Panc1 (cell line): ENCODE measurements at places on chromosomes 1 and 21. TPM values are rescaled to one million over a fixed set of nuclear protein-coding genes. Genes with fewer than 3 reads are reported as not detected.
A peak's percentile ranks its signal among the peaks of the same experiment; 100 is the strongest.

Gene OR10J1
- not detected for total RNA-seq

Gene ASCL5
- not detected for total RNA-seq

Gene NBPF6
- total RNA-seq = not detected

Gene IVL
- total RNA-seq = not detected

Gene SLC6A9
- total RNA-seq = 9.2 TPM

Gene ETNK2
- total RNA-seq = 6.7 TPM

Gene CRP
- 0.90 TPM for total RNA-seq

Gene CSF3R
- total RNA-seq = 0.31 TPM

- no peaks in the 10 kb centered on the region for H3K36me3 ChIP-seq
- H3K4me1 ChIP-seq = no peaks in the 10 kb centered on the region
- H3K27ac ChIP-seq = no peak overlapping the region
- no peaks in the 10 kb centered on the region for H3K27me3 ChIP-seq
- no peak overlapping the region for H3K4me3 ChIP-seq
Measured at GRCh38 chr1:54004481-54005049, 13.4 kb downstream of the LDLRAD1 start.

DNA sequence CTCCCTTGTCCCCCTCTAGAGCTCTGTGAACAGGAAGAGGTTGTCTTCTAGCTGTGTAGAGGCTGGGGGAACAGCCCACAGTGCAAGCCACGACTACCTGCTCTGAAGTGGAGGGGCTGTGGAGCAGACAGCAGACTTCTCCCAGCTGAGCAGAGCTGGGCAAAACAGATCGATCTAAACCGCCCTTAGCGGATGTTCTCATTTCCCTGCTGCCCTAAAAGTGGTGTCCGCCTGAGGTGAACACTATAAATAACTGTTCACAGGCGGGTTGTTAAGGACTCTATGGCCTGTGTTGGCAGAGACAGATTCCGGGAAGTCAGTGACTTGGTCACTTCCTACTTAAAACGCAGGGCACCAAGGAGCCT, 203.2 kb downstream of the RHOU start:
- no peaks in the 10 kb centered on the region for H3K36me3 ChIP-seq
- no peak for DNase-seq
- H3K27ac ChIP-seq = no peak overlapping the region
- no peaks in the 10 kb centered on the region for H3K27me3 ChIP-seq
- no peak overlapping the region for H3K4me3 ChIP-seq

DNA sequence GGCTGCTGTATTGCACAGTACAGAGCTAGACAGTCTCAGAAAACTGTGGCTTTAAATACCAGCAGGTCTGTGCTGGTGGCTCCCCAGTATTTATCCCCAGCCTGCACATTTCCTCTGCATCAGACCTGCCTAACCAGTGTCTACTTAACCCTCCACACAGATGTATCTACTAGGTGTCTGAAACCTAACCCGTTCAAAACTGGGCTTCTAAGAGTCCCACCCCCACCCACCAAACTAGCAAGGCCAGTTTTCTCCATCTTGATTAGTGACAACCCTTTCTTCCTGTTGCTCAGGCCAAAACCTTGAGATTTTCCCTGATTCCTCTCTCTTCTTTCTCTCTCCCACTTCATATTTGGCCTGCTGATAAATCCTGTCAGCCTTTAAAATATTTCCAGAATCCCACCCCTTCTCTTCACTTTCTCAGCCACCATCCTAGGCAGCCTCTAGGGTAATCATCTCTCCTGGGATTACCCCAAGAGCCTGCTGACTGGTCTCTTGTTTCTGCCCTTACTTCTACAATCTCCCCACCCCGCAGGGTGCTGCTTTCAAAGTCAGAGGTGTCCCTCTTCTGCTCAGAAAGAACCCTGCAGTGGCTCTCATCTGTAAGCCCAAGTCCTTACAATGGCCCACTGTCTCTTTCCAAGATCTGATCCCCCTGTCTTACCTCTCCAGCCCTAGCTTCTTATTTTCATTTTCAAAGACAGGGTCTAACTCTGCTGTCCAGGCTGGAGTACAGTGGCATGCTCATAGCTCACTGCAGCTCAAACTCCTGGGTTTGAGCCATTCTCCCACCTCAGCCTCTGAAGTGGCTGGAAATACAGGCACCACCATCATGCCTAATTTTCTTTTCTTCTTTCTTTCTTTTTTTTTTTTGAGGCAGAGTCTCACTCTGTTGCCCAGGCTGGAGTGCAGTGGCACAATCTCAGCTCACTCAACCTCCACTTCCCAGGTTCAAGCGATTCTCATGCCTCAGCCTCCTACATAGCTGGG, 45.2 kb downstream of the H3-3A start:
- no peaks in the 10 kb centered on the region for H3K36me3 ChIP-seq
- no peak overlapping the region for H3K4me3 ChIP-seq
- H3K4me1 ChIP-seq = peaks cover 13% of the 10 kb centered on the region
- no peaks in the 10 kb centered on the region for H3K27me3 ChIP-seq
- DNase-seq = no peak
- no peak overlapping the region for H3K27ac ChIP-seq

DNA sequence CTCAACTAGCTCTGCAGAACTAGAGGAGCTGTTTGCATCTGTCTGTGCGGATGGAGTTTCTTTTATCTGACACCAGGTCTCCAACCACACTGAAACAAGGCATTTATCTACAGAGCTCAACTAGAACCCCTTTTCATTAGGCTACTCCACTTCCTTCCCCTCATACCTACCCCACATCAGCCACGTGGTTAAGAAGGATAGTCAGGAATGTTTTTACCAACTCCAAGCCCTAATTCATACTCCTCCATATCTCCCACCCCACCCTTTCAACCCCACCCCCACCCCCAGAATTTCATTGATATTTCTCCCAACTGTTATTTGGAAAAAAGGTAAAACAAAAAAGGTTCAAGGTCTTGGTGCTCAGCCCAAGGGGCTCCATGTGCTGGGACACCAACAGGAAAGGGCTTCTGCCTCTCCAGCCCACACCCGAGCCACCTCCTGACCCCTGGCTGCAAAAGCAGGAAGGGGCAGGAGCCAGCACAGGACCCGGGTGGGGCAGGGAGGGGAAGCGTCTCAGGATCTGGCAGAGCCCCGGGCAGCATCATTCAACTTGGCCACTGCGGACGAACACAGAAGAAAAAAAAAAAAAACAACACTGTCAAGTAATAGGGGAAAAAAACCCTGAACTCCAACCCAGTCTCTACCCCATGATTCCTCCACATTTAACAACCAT, 7.0 kb downstream of the ENSA start:
- H3K36me3 ChIP-seq = peaks cover 42% of the 10 kb centered on the region
- H3K4me3 ChIP-seq = no peak overlapping the region
- peak overlapping the region; percentile 41; the same call in 1 of the 2 replicates for H3K27ac ChIP-seq

GRCh38 chr1:17629460-17629859, 90.0 kb downstream of the ARHGEF10L start:
- no peak overlapping the region for H3K4me3 ChIP-seq
- no peak overlapping the region for H3K27ac ChIP-seq
- no peaks in the 10 kb centered on the region for H3K36me3 ChIP-seq
- H3K27me3 ChIP-seq = no peaks in the 10 kb centered on the region

GRCh38 chr1:176612791-176613190, 149.8 kb downstream of the PAPPA2 start:
- H3K36me3 ChIP-seq = no peaks in the 10 kb centered on the region
- H3K4me3 ChIP-seq = no peak overlapping the region
- no peaks in the 10 kb centered on the region for H3K27me3 ChIP-seq
- no peaks in the 10 kb centered on the region for H3K4me1 ChIP-seq

DNA sequence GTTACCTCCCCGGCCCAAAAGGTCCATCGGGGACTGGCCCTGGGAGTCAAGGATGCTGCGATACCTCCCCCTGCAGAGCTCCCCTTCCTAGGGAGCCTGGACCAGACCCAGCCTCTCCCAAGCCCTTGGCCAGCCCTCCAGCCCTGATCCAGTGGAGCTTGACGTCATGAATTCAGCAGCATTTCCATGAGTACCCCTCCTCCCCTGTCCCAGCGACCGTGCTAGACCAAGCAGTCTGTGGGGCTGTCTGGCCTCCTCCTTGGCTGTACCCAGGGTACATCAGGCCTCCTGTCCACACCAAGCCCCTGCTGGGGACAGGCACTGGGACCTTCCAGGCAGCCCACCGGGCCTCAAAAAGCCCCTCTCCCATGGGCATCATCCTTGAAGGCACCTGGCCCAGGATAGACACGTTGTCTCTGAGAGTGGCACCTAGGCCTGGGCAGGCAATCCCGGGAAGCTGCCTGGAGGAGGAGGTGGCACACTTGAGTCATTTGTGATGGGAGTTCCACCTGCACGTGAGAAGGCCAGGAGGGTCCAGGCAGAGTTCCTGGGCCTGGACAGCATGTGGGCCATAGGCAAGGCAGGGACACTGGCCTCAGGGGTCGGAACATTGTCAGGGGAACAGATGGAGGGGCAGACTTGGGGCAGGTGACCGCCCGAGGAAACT, 46.4 kb downstream of the WNT9A start:
- no peak overlapping the region for H3K27ac ChIP-seq
- peaks cover 2% of the 10 kb centered on the region for H3K4me1 ChIP-seq
- H3K36me3 ChIP-seq = no peaks in the 10 kb centered on the region
- no peaks in the 10 kb centered on the region for H3K27me3 ChIP-seq
- H3K4me3 ChIP-seq = no peak overlapping the region
- no peak for DNase-seq

- no peak overlapping the region for H3K4me3 ChIP-seq
- H3K27me3 ChIP-seq = 0 out of 2 replicates have a peak, but pooled peaks cover 2% of the 10 kb centered on the region
- H3K4me1 ChIP-seq = no peaks in the 10 kb centered on the region
Measured at GRCh38 chr1:203099805-203100515, 14.1 kb upstream of the MYOG start.

GRCh38 chr1:25813734-25814471, 5.9 kb upstream of the MTFR1L start:
- no peak overlapping the region for H3K4me3 ChIP-seq
- peaks cover 12% of the 10 kb centered on the region for H3K4me1 ChIP-seq
- DNase-seq = no peak
- H3K36me3 ChIP-seq = no peaks in the 10 kb centered on the region

DNA sequence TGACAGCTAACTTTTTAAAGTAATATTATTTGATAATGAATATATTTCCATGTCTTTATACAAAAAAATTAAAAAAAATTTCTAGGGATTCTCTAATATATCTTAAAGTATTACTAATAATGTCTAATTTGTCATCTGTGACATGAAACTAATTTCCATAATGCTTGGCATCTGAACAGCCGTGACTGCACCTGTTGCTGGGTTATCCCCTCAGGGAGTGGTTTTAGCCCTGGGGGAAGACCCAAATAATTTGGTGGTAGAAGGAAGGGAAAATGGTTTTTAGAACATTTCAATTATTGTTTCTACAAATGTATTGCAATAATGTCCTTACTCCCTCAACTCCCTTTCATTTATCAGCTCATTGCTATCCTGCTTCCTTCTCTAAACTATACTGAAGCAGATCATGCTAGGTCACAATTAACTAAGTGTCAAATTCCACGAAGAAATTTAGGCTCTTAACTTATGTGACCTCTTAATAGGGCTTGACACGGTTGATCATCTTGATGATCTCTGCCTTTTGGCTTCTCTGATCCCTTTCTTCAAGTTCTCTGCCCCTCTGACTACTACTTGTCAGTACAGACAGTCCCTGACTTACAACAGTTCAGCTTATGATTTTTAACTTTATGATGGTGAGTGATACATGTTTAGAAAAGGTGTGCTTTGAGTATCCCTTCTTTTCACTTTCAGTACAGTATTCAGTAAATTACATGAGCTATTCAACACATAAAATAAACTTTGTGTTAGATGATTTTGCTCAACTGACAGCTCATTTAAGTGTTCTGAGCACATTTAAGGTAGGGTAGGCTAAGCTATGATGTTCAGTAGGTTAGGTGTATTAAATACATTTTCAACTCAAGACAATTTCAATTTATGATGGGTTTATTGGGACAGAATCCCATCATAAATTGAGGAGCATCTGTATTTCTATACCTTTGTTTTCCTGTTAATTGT, 26.4 kb upstream of the DPH5 start:
- no peaks in the 10 kb centered on the region for H3K27me3 ChIP-seq
- H3K36me3 ChIP-seq = no peaks in the 10 kb centered on the region
- H3K4me1 ChIP-seq = no peaks in the 10 kb centered on the region

- no peak overlapping the region for H3K4me3 ChIP-seq
- H3K27me3 ChIP-seq = no peaks in the 10 kb centered on the region
- peak overlapping the region; percentile 6; the same call in 1 of the 2 replicates for H3K27ac ChIP-seq
- no peaks in the 10 kb centered on the region for H3K36me3 ChIP-seq
- DNase-seq = no peak
Measured at GRCh38 chr1:26686795-26687194, 9.0 kb upstream of the ARID1A start.

- H3K4me1 ChIP-seq = peaks cover 3% of the 10 kb centered on the region
- H3K27me3 ChIP-seq = peaks cover 40% of the 10 kb centered on the region
- DNase-seq = no peak
- H3K36me3 ChIP-seq = no peaks in the 10 kb centered on the region
- no peak overlapping the region for H3K27ac ChIP-seq
- H3K4me3 ChIP-seq = no peak overlapping the region
Measured at GRCh38 chr1:14602136-14602535, 3.7 kb downstream of the KAZN start.

- no peak overlapping the region for H3K27ac ChIP-seq
- no peak for DNase-seq
- no peaks in the 10 kb centered on the region for H3K27me3 ChIP-seq
- H3K4me3 ChIP-seq = no peak overlapping the region
- no peaks in the 10 kb centered on the region for H3K4me1 ChIP-seq
Measured at GRCh38 chr1:226903819-226904716, 33.7 kb downstream of the PSEN2 start.

- H3K4me3 ChIP-seq = no peak overlapping the region
- DNase-seq = no peak
- peaks cover 23% of the 10 kb centered on the region for H3K4me1 ChIP-seq
- no peaks in the 10 kb centered on the region for H3K36me3 ChIP-seq
Measured at GRCh38 chr1:32984455-32985171, 20.0 kb upstream of the RNF19B start.

DNA sequence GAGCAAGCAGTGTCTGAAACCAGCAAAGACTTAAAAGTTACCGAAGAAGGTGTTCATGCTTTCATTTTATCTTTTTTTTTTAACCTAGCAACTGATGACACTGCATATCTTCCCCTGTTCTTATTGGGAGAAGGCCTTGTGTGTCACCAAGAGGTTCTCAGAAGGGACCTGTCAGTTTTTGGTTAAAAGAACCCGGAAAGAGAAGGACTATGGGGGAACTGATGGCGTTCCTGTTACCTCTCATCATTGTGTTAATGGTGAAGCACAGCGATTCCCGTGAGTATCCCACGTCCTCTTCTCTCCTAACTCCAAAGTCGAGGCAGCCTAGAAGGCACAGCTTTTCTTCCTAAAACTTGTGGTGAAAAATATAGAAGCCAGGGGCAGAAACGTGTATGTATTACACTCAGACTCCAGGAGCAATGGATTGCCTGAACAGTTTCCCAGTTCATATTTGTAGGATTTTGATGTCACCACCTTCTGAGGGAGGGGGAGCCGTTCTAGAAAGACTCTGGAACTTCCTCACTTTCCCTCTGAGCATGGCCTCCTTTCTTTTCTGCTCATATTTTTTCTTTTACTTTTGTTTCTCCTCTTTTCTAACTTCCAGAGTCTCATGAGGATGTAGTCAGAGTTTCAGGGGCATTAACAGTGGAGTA, at the start of gene MR1:
Gene MR1, plus strand, starts transcription at position 185 of the 653 bp plus-strand sequence. Its CDS starts 25 bp downstream, at position 210.
- peak within 1 kb of the TSS; percentile 64 for H3K27ac ChIP-seq
- H3K36me3 ChIP-seq = no peaks in the 10 kb centered on the region

- DNase-seq = no peak
- H3K36me3 ChIP-seq = no peaks in the 10 kb centered on the region
- no peaks in the 10 kb centered on the region for H3K27me3 ChIP-seq
- peak overlapping the region; percentile 50 for H3K4me3 ChIP-seq
Measured at GRCh38 chr1:6392809-6393399, 663 bp downstream of the ACOT7 start.
